ENCODE measurements at places on chromosomes 4 and X. TPM values are rescaled to one million over a fixed set of nuclear protein-coding genes. Genes with fewer than 3 reads are reported as not detected.

DNA sequence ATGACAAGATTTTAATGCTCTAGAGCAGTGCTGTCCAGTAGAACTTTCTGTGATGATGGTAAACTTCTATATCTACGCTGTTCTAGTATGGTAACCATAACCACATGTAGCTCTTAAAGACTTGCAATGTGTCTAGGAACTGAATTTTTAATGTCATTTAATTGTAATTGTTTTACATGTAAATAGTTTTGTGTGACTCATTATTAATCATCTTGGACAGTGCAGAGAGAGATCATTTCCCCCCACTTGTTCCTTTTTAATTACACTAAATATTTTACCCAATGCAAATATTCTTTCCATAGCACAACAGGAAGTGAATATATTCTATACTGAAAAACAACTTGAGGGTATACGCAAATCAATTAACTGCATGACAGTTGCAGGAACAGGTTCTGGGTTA lies 5.8 kb downstream of the ATG4A start:
- no peak for DNase-seq

DNA sequence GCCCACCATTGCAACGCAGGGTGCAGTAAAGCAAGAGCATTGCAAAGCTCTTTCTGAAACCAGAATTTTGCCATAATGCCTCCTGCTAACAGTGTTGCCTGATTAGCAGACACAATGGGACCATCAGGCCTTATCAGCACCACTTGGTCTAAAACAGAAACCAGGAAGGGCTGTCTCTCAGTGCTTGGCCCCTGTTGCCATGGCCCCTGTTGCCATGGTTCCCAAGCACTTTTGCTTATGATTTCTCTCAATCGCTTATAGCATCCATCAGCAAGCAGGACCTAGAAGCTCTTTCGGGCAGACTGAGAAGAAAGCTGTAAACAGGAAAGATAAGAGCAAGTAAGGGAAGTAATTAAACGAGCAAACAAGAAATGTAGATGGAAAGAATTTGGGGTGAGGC lies 36.8 kb downstream of the RTL5 start:
- no peak for DNase-seq

Gene CT45A1
- polyA plus RNA-seq = not detected

Gene SMIM10
- 26.6 TPM for polyA plus RNA-seq

Gene SLC35A2
- polyA plus RNA-seq = 18.9 TPM

Gene STARD8
- polyA plus RNA-seq = 12.4 TPM

Gene POLN
- polyA plus RNA-seq = 1.0 TPM
